ENCODE measurements at places on chromosomes 6 and 20.

- no peak for DNase-seq
Observed at GRCh38 chr6:64672131-64672530, 1034.9 kb downstream of the EYS start.

DNA sequence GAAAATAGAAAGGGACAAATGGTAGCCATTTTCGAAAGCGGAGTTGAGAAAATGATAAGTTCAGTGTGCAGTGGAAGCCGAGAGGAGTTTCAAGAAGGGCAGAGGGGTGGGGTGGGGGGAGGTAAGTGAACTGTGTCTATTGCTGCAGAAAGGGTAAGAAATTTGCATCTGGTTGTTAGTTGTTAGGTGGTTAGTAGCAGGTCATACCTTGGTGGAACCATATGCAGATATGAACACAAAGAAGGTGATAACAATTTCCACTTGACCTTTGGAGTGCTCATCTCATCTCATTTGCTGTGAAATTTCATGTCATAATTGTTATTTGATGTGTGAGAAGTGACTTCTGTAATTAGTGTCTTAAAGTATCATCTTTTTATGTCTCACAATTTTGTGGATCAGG is 288.2 kb downstream of the QKI start:
- DNase-seq = no peak

DNA sequence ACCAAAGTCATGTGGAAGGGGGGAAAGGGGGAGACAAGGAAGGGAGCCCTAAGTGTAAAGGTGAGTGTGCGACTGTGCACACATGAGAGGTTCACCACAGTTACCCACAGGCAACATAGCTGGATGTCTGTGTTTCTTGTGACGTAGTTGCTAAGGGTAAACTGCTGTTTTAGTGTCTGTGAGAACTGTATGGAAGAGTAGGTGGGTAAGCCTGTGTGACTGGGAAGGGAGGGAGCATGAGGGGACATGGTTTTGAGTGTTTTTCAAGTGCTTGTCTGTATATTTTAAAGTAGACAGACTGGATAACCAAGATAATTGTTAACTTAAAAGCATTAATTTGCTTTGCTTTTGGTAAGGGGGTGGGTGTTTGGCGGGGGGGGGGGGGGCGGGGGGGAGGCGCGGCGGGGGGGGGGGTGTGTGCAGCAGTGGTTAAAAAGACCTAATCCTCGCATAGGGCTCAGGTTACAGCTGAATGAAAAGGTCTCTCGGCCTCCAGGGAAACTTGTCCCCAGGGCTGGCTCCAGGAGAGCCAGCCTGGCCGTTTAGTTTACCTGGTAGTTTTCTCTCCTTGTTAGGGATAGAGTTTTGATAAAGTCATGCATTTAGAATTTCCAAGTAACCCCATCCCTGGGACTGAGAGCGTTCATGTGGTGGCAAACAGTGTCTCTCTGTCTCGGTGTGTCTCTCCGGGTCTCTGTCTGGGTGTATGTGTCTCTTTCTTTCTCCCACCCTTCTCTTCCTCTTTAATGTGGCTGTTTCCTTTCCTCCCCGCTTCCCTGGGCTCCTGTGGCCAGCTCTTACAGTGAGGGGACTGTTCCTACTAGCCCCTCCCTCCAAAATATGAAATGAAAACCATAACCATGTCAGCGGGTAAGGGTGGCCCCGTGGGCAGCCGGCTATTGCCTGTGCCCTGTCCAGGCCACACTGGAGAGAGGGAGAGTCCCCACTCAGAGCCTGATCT is 3.4 kb downstream of the SCUBE3 start:
- DNase-seq = no peak

DNA sequence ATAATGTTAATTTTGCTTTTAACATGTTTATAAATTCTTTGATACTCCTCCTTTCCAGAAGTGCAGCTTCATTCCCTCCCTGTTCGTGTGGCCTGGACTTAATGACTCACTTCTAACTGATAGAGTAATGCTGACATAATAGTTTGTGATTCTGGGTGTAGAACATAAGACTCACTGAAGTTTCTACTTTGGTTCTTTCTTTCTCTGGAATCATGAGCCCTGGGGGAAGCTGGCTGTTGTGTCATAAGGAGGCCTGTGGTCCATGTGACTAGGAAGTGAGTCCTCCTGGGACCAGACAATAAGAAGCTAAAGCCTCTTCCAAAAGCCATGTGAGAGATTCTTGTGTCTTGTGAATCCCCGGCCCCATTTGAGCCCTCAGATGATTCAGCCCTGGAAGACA is 30.5 kb upstream of the HLA-G start:
- DNase-seq = no peak
